Effector memory CD4-positive, alpha-beta T cell (primary cell): ENCODE measurements at places on chromosomes 4 and X.

- DNase-seq = no peak
These were observed 37.8 kb downstream of the TBC1D9 start for GRCh38 chr4:140718241-140718952.

DNA sequence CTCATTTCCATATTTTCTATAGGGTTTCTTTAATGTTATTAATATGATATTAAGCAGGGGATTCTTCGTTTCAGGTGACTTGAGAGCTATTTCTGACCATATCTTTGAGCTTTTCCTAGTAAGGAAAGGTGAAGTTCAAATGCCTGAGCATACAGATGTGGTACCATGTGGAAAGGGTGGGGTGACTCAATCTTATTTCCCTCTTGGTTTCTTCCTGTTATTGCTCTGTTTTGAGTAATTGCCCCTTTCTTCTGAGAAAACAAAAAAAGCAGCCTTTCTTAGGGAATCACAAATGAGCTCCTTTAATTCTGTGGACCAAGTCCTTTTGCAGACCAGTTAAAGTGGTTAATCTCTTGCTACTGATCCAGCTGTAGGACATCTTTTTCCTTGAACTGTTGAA, 41.0 kb upstream of the AGA start:
- no peak for DNase-seq

- no peak for DNase-seq
These were observed 36.7 kb upstream of the CXXC4 start for GRCh38 chr4:104531390-104531789.

DNA sequence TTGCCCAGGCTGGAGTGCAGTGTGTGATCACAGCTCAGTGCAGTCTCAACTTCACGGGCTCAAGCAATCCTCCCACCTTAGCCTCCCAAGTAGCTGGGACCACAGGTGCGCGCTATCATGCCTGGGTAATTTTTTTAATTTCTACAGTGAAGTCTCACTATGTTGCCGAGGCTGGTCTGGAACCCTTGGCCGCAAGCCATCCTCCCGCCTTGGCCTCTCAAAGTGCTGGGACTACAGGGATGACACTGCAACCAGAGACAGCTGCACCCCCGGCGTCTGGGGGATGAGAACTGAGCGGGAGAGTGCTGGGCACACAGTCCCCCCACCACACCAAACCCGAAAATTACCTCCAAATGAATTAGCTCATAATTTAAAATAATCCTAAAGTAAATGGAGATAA, 33.1 kb upstream of the GTPBP6 start:
- no peak for DNase-seq

- no peak for DNase-seq
These were observed 242.7 kb upstream of the ETNPPL start for GRCh38 chr4:109005523-109005922.

GRCh38 chr4:2827071-2827873, 16.4 kb upstream of the ADD1 start:
- DNase-seq = no peak

- DNase-seq = no peak
These were observed 4.3 kb upstream of the CCNQ start for GRCh38 chrX:153603131-153603656.

GRCh38 chr4:165345666-165346417, 18.4 kb downstream of the MSMO1 start:
- DNase-seq = no peak

- DNase-seq = no peak
These were observed 24.3 kb upstream of the PGM2 start for GRCh38 chr4:37802068-37802666.

- DNase-seq = no peak
These were observed 26.7 kb upstream of the GPRIN3 start for GRCh38 chr4:89334311-89334710.

- DNase-seq = no peak
These were observed 161.4 kb downstream of the RAB28 start for GRCh38 chr4:13322681-13323101.

DNA sequence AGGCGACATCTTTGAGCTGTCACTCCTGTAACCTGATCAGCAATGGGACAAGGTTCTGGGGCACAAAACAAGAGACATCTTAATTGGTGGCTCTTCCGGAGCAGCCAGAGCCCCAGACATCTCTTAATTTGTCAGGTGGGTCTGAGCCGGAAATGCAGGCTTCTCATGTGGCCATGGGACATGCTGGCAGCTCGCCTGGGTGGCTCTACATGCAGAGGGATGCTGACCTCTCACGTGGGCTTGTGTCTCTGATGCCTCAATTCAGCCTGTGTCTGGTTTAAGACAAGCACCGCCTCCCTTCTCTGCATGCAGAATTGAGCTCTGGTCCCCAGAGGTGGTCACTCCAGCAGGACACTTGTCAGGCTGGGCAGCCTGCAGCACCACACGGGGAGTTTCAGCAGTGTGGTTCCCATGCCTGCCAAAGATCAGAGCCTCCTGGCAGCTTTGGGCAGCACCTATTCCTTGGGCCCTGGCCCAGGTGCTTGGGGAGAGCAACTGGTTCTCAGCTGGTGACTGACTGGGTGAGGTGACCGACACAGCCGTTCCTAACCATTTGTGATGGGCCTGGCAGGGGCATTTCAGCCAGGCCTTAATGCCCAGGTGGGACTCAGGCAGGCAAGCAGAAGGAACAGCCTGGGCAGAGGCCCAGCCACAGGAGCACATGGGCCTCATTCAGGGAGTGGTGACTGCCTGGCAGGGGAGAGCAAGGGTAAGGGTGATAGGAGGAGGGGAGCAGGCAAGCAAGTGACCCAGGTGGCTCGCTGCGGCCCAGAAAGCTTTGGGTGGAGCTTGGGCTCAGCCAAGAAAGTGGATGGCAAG, 53.4 kb downstream of the HMX1 start:
- DNase-seq = no peak

DNA sequence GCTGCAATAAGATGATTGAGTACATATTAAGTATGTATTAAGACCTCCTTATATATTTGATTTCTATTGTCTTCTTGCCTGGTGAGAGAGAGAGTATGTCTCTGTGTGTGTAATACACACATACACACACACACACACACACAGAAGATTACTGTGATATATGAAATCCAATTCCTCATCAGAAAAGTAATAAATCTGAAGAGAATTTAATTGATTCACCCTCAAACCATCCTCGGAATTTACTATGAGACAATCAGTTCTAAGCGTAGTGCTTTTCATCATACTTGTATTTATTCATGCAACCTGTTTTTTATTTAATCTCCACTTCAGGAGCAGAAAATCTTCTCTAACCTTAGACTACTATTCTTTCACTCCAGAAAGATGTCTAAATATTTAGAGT, 62.3 kb upstream of the TLL1 start:
- DNase-seq = no peak

- DNase-seq = no peak
These were observed 856.4 kb upstream of the INTU start for GRCh38 chr4:126776361-126776760.

DNA sequence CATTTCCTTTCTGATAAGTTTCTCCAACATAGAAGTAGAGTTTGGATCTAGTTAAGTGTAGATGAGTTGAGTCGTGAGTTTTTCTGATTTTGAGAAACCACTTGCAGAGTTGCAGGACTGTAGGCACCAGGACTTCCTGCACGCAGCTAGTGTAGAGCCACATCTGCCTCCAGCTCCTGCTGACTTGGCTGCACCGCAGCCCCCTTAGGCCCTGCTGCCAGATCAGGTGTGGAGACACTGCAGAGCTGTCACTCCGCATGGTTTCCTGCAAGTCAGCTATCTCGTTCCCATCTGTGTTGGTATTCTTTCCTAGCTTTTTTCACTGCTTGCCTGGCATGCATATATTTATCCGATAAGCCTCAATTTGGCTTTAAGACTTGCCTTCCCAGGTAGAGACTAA, 48.9 kb downstream of the PCDH7 start:
- no peak for DNase-seq

- DNase-seq = no peak
These were observed 125.0 kb upstream of the MSX1 start for GRCh38 chr4:4734425-4734824.

GRCh38 chr4:124854968-124855367, 142.4 kb upstream of the ANKRD50 start:
- no peak for DNase-seq

GRCh38 chrX:37986893-37987292, 19.5 kb upstream of the SYTL5 start:
- no peak for DNase-seq

DNA sequence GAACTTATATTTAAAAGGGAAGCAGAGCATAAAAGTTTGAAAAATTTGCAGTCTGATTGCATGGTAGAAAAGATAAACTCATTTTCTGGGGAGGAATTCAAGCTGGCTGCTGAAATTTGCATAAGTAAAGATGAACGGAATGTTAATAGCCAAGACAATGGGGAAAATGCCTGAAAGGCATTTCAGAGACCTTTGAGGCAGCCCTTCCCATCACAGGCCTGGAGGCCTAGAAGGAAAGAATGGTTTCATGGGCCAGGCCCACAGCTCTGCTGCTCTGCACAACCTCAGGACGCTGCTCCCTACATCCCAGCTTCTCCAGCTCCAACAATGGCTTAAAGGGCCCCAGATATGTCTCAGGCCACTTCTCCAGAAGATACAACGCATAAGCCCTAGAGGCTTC, 46.9 kb upstream of the INPP4B start:
- no peak for DNase-seq

DNA sequence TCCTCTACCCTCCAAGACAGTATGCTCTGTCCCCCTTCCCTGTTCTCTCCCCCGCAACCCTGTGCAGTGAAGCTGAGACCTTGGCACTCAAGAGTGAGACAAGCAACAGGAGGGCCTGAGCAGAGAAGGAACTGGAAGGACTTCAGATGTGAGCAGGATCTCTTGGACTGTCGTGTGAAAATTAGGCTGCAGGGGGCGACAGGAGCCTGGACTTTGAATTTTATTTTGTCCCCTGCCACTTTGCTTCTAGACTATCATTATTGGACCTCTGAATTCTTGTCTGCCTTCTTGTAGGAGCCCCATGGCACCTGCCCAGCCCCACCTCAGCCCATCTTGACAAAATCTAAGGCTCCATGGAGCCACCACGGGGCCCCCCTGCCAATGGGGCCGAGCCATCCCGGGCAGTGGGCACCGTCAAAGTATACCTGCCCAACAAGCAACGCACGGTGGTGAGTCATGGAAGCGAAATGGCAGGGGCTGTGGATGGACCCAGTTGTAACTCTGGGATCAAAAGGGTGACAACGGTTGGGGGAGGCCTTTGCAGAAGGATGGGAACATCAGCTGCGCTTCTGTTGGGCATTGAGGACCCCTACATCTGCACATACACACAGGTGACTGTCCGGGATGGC, 1.7 kb downstream of the ARAF start:
- DNase-seq = no peak

DNA sequence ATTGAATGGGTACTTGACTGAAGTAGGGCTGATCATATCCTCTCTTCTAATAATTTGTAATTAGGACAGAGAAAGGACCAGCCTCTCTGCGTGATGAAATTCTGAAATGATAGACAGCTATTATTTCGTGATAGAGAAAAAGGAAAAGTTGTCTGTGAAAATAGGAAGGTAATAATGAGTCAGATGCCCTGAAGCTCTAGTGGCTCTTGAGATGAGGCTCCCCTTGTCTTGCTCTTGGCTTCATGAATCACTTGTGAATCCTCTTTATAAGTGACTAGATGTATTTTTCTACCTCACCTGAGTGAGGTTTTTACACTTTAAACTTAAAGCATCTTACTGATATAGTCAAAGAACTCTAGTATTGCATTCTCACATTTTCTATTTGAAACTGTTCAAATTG, 888.9 kb downstream of the PCDH18 start:
- DNase-seq = no peak

GRCh38 chrX:121308276-121308805, 260.9 kb downstream of the GLUD2 start:
- no peak for DNase-seq

DNA sequence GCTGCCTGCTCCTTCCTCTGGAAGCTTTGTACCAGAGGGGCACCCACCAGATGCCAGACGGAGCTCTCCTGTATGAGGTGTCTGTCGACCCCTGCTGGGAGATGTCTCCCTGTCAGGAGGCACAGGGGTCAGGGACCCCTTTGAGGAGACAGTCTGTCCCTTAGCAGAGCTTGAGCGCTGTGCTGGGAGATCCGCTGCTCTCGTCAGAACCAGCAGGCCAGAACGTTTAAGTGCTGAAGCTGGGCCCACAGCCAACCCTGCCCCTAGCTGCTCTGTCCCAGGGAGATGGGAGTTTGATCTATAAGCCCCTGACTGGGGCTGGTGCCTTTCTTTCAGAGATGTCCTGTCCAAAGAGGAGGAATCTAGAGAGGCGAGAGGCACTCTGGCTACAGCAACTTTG, 260.3 kb upstream of the GPRIN3 start:
- DNase-seq = no peak

DNA sequence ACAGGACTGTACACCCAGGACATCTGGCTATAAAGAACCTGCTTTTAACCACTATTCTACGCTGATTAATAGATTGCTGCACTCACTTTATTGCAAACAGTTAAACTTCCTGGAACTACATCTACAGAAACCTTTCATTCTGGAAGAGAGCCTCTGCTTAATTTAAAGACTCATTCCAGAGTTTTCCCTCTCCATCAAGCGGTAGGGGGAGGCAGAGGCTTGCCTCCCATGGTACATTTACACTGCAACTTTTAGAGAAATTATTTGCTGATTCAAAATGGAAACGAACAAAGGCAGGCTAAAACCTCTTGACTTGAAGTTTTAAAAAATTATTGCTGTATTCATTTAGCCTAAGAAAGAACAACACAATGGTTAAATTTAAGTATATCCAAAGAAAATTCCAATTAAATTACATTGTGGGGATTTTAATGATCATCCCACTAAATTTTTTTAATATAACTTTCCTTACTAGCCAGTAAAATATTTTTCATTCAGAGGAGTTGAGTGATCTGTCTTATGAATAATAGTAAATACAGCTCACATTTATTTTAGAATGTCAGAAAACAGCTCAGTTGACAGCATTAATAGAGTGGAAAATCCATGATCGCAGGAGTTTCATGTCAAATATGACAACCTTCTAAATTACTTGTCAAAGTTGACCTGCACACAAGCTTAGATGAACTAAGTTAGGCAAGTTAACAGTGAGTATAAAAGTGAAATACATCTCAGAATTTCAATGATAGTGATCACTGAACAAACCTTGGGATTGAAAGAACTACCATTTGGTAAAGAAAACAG, 46.3 kb upstream of the PCDH10 start:
- DNase-seq = no peak

DNA sequence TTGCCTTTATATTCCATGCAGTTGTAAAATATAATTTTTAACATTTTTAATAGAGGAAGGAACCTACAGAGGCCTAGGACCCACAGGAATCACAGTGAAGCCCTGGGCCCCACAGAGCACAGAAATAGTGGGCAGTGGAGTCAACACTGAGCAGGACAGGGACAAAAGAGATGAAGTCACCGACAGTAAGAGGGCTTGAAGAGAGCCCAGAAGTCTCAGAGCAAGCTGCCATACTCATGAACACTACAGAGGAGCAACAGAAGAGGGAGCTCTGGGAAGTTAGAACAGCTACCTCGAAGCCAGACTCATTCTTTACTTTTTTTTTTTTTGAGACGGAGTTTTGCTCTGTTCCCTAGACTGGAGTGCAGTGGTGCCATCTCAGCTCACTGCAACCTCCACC, 149.3 kb upstream of the TENM3 start:
- no peak for DNase-seq

GRCh38 chr4:120903419-120903818, 19.1 kb downstream of the PRDM5 start:
- DNase-seq = no peak

GRCh38 chrX:7704205-7704604, 138.8 kb upstream of the VCX start:
- DNase-seq = no peak

- DNase-seq = no peak
These were observed 170.2 kb downstream of the AR start for GRCh38 chrX:67714004-67714403.

GRCh38 chrX:139924069-139924695, 8.7 kb downstream of the ATP11C start:
- DNase-seq = no peak
